Activated CD4-positive, alpha-beta T cell treated with anti-CD3 and anti-CD28 coated beads for 48 hours (primary cell): ENCODE measurements at places on chromosomes 5 and 9.

GRCh38 chr9:37640246-37640645 is 10.5 kb upstream of the FRMPD1 start:
- DNase-seq, result no peak

- DNase-seq, result no peak
Observed at GRCh38 chr9:12698986-12699385, 5.8 kb downstream of the TYRP1 start.

DNA sequence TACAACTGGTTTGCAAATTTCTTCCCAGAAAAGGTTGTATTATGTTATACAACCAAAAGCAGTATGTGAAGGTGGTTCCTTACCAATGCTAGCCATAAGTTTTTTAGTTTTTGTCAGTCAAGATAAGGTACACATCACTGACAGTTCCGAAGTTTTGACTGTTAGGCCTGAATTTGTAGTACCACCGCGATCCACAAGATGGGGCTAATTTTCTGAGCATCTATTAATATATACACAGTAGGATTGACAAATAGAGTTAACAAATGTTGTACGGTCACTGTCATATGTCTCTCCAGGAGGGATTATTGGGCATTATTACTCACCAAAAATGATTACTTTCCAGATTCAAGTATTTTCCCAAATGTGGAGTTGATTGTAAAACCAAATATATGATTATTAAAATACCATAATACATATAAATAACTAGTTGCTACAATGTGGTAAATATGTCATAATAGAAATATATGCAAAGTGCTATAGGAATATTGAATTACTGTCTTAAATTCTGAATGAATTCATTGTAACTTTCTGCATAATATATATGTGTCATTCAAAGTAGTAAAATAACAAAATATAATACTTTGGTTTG is 28.4 kb upstream of the LRRC19 start:
- DNase-seq, result peak; percentile 72

DNA sequence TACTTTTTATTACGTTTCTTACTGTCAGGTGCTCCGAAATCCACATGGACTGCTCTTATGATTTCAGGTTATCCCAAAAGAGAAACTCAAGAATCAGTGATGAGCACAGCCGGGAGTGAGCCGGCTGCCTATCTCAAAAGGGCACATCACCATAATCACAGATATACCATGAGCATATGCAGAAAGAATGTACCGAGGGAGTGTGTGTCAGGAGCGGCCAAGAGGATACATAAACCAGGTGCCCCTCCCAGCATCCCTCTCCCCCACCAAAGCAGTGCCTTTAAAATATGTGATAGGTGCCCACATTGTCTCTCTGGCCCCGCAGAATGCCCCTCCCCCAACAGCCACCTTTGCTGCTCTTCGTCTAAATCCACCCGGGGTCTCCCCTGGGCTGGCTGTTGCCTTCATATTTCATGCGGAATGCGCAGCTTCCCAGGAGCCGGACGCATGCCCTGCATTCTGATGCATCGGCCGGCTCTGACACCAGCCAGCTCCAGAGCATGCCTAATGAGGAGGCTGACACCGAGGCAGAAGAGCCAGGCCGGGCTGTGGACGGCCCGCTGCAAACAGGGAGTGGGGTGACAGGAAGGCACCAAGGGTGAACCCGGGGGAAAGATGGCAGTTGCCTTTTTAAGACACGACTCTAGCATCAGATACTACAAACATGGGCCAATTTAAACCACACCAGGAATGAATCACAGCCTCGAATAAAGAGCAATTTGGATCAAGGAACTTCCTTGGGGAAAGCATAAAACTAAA is 652.3 kb downstream of the BNC2 start:
- DNase-seq, result no peak
